ENCODE measurements at places on chromosomes 7 and 10.

DNA sequence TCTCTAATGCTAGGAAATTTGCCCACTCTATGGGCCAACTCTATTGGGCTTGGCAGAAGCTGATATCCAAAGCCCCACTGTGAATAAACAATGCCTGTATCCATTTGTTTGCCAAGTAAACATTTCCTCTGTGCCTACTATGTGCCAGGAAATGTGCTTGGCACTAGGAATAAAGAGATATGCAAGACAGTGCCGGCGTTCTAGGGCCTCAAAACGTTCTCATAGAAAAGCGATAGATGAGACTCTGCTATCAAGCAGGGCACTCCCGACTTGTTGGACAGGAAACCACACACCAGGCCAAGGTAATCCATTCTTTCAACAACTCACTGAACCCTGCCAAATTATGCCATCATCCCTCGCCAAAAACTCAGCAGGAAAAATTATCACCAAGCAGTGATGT, 196.7 kb downstream of the IPMK start:
- DNase-seq = no peak

GRCh38 chr10:72875250-72876055, 18.1 kb upstream of the OIT3 start:
- DNase-seq = peak; percentile 10

GRCh38 chr10:2949948-2950354, 117.4 kb upstream of the PFKP start:
- DNase-seq = no peak

- DNase-seq = no peak
Measured at GRCh38 chr7:55241958-55242357, 123.2 kb upstream of the LANCL2 start.

GRCh38 chr7:135330088-135330487, 96.5 kb downstream of the STRA8 start:
- no peak for DNase-seq

- DNase-seq = peak; percentile 98
Measured at GRCh38 chr7:12715372-12716133, 28.1 kb downstream of the ARL4A start.

DNA sequence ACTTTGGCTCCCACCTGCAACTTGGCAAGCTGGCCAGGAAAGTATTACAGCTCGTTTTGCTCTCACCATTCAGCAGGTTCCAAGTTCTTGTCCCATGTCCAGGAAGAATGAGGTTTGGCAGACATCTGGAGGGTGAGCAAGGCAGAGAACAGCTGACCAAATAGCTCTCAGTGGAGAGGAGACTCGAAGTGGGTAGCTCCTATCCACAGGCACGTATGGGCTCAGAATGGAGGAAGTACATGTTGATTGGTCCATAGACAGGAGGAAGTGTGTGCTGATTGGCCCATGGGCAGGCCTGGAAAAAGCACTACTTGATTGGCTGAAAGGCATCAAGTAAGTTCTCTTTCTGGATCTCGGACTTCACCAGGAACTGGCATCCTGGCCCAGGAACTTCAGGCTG, 3.0 kb upstream of the NCAPG2 start:
- no peak for DNase-seq

GRCh38 chr7:71687831-71688599, 556.1 kb downstream of the GALNT17 start:
- no peak for DNase-seq

DNA sequence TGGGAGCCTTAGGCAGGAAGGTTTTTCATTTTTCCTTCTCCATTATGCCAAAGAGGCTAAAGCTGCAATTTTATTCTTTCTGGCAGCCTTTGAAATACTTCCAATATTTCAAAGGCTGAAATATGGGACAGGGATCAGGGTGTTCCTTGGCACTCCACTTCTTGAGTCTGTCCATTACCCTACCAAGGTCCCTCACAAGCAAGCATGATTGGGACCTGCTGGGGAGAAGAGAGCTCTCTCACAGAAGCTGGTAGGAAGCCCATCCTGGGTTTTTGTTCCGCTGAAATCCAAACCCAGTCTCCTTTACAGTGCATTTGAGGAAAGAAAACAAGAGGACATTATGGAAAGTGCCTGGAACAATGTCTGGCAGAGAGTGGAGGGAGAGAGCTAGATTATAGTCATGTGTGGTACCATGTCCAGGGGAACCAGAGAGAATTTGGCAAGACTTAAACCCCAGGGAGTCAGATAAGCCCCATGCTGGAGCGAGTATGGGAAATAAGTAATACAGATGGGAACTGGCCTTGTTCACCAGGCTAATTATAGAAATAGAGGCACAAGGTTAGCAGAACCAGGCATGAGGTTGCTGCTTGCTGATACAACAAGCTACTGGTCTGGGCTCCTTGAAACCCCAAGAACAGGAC, 104.7 kb downstream of the LSM5 start:
- DNase-seq = no peak

GRCh38 chr10:75878586-75878985, 447.2 kb downstream of the LRMDA start:
- DNase-seq = no peak

- DNase-seq = no peak
Measured at GRCh38 chr10:114323023-114323422, 81.3 kb downstream of the AFAP1L2 start.

DNA sequence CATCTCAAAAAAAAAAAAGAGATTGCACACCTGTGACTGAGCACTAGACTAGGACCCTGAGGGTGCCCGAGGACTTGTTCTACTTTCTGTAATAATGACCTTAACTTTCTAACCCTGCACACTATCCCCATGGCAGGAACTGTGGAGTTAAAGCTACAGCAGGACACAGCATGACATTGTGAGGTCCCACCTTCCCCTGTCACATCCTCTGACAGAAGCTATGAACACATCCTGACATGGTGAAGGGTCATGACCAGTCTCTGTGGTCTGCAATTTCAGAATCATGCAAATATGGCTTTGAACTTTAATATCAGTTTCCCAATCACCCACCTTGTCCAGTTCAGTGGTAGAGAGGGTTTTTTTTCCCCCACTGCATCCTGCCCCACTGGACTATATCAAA, 18.5 kb upstream of the SAR1A start:
- DNase-seq = no peak

GRCh38 chr10:62069452-62070178, 168.1 kb downstream of the ARID5B start:
- DNase-seq = no peak

DNA sequence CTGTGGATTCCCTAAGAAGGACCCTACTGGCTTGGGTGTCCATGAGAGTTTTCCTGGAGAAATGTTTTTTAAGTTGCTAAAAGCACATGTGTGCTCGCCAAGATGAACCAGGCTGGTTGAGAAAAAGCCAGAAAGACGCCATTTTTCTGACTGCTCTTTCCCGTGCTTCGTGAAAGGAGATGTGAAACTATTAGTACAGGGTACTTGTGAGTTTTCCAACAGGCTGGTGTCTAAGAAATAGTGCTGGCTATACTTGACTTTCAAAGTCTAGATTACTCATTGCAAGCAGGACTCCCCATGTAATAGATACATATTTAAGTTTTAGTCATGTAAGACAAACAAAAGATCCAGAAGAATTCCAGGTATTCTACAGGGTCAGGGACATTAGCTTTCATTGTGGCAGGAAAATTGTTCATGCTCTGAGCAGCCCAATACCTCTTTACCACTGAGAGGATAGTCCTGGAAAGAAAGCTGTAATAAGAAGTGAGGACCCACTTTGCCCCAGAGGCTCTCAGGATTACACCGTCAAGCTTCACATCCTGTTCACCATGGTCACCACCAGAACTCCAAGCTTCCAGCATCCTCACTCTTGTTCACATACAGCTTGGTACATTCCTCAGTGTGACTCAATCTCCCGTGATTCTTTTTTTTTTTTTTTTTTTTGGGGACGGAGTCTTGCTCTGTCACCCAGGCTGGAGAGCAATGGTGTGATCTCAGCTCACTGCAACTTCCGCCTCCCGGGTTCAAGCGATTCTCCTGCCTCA, 43.8 kb upstream of the ICA1 start:
- no peak for DNase-seq

- DNase-seq = no peak
Measured at GRCh38 chr7:125459038-125459437, 529.4 kb upstream of the POT1 start.

DNA sequence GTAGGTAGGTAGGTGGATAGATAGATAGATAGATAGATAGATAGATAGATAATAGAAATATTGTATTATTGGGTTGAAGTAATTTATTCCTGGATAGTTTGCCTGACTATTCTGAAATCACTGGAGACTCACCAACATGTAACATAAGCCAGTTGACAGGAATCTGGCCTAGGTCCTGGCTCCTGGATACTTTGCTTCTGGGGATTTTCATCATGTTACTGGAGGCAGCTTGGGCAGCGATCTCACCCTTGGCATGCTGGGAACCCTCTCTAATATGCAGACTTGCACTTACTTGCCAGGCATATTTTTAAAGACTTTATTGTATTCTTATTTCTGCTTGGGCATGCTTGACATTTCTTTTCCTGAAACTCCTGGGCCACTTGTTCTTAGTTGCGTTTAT, 709.1 kb upstream of the FZD8 start:
- DNase-seq = no peak

DNA sequence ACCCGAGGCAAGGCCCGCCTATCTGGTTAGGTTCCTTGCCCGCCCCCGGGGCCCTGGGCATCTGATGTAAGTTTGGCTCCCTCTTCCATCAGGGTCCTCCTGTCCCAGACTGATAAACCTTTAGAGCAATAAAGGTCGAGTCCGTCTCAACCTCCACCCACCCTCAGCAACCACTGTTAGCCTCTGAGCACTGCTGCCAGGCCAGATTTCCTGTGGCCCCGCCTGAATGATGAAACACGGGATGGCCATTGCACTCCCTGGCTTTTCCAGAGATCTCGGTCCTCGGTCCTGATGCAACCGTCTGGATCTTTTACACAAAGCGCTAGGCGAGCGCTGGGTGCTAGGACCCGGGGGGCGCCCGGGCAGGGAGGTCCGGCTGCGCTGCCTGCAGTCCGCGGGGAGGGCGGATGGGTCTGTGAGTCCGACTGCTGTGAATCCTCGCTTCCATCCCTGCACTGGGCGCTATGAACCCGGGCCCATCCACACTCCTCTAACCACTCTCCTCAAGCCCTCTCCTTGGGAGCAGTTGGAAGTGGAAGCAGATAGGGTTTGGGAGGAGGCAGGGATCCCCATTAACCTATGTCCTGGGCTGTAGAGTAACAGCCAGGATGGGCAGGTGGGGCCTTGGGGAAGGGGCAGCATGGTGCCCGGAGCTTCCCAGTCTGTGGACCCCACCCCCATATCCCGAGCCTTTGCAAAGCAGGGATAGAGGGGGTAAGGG, 875 bp upstream of the DDIT4 start:
- DNase-seq = peak; percentile 99

DNA sequence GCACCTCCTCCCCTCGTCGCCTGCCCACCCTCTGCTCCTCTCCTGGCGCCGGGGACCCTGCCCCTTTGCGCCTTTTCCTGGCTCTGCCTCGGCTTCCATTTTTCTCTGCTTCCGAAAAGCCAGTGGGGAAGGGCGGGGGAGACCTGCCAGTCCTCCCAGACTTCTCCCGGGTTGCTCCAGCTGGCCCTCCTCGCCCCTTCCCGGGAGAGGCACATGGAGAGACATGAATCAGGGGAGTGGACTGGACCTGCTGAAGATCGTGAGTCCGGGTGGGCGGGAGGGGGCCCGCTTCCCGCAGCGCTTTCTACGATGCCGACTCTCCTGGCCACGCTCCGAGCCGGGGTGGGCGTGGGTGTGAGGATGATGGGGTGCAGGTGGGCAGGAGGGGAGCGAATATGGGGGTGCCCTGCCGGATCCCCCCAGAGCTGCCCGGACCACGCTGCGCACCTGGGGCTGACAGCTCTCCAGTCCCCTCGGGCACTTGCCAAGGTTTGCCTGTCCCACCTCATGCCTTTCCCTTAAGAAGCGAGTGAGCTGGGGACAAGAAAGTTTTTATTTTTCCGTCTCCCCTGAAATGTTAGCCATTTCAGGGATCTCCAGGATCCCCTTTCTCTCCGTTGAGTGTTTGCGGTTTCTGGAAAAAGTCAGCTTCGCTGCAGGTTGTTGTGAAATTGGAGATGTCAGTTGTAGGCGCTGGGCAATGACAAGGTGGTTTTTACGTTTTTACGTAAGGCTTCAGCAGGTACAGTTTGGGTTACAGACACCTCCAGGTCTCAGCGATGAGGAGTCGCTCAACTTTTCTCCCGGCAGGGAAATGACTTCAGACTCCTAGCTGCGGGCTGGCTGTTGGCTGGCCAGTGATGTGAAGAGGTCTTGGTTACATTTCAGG, 977 bp downstream of the CACNB2 start:
- no peak for DNase-seq

DNA sequence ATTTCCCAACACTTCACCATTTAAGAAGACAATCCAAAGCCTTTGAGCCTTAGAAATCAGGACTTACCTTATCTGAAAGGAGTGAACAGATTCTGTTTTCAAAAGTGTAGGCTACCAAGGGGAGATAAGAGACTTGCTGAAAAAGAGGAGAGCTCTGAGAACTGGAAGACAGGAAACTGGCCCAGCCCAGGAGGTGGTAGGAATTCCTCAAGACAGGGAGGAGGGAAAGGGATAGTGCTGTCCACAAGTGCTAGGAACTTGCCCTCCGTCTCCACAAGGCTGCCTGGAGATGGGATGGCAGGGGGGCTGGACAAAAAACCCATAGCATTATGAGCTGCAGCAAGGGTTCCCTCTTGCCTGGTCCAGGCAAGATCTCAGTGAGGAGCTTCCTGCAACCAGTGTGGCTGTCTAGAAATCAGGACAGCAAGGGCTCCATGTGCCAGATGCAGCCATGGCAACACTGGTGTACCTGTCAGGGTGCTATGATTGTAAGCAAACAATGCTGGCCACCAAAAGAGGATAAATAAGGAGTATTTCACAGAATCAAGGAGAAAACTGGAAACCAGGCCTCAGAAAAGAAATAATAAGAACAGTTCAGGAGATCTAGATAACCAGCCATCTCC, 22.7 kb upstream of the FRMD4A start:
- DNase-seq = no peak

DNA sequence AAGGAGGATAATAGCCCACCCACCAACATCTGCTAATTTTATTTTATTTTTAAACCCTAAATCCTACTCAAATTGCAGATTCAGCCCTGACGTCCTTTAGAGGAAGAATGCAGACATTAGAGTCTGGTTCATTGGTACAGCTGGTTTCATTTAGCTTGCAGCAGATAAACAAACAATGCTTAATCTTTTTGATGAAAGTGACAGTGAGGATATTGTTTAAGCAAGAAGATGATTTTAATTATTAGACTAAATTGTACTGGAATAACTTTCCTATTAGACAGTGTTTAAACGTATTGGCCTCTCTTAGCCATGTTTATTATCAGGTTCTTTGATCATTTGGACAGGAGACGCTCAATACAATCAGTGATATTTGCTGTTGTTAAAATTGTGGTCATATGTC, 164.8 kb downstream of the CDK14 start:
- DNase-seq = no peak

Data from fibroblast of the conjunctiva (primary cell).